ENCODE measurements at places on chromosomes 6 and 20.
A peak's percentile ranks its signal among the peaks of the same experiment; 100 is the strongest.

- no peak for DNase-seq
These were observed 24.3 kb upstream of the FLRT3 start for GRCh38 chr20:14361509-14362345.

DNA sequence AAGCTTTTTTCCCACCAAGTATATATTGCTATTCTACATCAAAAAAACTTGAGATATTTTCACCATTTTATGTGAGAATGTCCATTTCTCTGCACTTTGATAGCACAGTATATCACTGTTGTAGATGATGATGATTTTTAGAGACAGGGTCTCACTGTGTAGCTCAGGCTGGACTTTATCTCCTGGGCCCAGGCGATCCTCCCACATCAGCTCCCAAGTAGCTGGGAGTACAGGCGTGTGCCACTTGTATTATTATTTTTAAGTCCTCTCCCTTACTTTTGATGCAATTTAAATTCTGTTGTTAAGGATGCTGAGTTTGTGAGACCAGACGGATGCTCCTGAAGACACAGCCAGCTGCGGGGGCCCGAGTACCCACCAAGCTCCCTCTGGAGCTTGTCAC, 326.8 kb downstream of the QKI start:
- DNase-seq: no peak

GRCh38 chr20:11103866-11104265, 430.1 kb upstream of the JAG1 start:
- DNase-seq: no peak

DNA sequence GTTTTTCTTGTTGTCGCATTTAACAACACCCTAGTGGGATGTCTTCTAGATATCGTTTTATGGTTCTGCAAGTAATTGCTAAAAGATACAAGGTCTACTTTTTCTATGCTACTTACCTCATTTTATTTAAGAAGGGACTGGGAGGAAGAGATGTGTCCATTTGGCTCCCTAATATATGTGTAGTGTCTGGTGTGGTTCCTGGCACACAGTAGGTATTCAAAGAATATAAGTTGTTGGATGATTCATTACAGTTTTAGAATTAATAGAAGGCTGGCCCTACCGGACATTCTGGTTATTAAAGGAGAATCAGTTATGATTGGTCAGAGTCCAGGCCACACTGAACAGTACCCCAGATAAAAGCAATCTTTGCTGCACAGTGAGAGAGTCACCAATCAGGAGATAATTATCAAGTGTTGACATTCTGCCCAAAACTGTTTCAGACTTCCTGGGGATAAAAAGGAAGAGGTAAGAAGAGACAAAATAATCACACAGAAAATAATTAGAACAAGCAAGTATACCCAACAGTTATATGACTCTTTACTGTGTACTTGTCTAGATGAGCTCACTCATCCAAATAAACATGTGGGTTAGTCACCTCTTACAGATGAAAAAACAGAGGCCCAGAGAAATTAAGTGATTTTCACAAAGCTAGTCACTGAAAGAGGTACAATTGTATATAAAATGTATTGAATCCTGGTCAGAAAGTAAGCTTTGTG, 7.0 kb downstream of the TMEM244 start:
- no peak for DNase-seq

GRCh38 chr6:152263582-152263981, 373.6 kb downstream of the SYNE1 start:
- no peak for DNase-seq

- DNase-seq: no peak
These were observed 46.3 kb downstream of the EZR start for GRCh38 chr6:158772851-158773371.

- DNase-seq: no peak
These were observed 619.0 kb downstream of the TFAP2A start for GRCh38 chr6:9795880-9796279.

- DNase-seq: no peak
These were observed 3.9 kb upstream of the SRSF3 start for GRCh38 chr6:36590237-36590636.

- DNase-seq: no peak
These were observed 93.4 kb upstream of the FOXP4 start for GRCh38 chr6:41452763-41453162.

DNA sequence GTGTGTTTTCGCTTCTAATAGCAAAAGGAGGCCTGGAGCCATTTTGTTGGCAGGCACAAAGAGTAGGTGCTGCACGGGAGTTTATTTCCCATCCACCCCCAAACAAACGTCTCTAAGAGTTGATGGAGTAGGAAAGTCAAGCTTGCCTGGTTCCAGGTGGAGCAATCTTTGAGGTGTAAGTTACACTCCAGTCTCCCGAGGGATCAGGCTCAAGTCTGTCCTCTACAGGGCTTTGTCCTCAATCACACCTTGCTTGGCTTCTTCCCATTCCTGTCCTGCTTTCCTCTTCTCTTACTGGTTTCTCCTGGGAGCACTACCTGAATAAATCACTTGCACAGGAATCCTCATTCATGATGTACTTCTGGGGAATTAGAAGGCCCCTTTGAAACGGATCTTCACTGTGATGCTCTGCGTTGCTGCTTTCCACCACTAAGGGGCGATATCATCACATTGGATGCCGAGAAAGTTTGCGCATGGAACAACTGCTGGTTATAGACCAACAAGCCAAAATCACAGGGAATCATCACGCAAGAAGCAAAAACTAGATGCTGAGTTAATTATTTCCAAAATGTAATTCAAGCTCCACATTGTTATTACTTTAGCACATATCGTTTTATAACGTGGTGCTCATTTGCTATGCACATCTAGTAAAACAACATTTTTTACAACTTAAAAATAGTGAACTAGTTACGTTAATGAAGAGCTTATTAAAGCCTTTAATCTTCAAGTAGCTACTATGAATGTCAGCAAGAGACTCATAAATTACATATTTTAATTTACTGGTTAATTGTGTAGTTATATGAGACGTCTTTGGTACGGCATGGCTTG, 156.8 kb downstream of the DNAH8 start:
- DNase-seq: peak; percentile 7

DNA sequence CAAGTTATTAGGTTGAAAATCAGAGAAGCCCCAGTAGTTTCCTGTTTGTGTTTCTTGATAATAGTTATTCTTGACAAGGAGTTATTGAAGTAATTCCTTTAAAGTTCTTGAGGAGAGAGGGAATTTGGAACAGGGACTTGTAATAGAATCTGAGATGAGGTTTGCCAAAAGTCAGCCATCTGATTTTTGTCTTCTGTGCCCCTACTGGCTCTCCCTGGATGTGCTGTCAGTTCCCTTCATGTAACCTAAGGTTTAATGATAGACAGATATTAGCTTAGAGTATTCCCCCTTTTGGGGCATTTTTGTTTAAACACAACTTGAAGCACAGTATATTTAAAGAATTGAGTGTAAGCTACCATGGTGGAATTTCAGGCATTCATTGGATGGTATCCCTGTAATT, 71.4 kb downstream of the CARMIL1 start:
- no peak for DNase-seq

GRCh38 chr20:4089756-4090487, 74.6 kb upstream of the RNF24 start:
- no peak for DNase-seq

- DNase-seq: no peak
These were observed 93.7 kb downstream of the PSMB1 start for GRCh38 chr6:170459451-170459850.

DNA sequence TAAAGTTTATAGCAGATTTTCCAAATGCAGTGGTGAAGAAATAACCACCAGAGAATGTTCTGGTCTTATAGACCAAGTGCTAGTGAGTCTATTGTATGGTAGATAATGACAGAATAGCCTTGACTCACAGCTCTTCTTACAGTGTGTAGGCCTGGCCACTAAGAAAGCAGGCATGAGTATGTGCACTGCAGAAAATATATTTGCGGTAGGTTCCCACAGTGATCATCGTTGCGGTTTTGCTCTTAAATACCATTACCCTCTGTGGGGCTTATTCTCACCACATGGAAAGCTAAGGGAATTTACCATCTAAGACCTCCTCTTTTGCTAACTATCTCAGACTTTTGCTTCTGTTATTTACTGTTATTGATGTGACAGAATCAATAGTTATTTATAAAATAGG, 212.3 kb upstream of the SYNDIG1 start:
- DNase-seq: no peak

DNA sequence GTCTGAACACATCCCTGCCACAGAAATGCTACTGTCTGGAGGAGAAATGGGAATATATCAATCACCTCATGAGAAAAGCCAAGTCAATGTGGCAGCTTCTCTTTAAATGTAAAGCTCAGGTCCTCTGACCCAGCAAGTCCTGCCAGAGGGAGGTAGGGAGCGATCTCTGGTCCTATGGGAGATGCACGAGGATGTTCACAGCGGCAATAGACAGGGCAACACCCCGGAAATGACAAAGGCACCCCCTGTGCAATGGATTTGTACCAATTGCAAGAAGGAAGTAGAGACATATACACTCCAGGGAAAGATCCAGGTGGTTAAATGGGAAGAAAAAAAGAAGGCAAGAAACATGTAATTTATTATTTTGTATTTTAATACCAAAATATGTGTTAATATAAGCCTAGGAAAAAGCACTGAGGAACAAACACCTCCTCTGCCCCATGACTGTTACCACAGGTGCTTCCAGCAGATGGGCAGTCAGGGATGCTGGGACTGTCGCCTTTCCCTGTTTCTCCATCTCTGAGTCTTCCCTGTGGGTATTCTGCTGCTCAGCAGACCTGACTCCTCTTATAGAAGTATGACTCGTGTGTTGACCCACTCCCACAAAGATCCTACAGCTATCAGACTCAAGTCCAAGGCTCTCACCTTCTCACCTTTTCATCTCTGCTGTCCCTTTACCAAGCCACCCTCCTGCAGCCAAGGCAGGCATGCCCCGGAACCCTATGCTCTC, 20.8 kb downstream of the ATP9A start:
- no peak for DNase-seq

GRCh38 chr6:54307439-54307910, 766 bp upstream of the TINAG start:
- DNase-seq: no peak

GRCh38 chr6:7132398-7133035, 24.8 kb downstream of the RREB1 start:
- DNase-seq: no peak

DNA sequence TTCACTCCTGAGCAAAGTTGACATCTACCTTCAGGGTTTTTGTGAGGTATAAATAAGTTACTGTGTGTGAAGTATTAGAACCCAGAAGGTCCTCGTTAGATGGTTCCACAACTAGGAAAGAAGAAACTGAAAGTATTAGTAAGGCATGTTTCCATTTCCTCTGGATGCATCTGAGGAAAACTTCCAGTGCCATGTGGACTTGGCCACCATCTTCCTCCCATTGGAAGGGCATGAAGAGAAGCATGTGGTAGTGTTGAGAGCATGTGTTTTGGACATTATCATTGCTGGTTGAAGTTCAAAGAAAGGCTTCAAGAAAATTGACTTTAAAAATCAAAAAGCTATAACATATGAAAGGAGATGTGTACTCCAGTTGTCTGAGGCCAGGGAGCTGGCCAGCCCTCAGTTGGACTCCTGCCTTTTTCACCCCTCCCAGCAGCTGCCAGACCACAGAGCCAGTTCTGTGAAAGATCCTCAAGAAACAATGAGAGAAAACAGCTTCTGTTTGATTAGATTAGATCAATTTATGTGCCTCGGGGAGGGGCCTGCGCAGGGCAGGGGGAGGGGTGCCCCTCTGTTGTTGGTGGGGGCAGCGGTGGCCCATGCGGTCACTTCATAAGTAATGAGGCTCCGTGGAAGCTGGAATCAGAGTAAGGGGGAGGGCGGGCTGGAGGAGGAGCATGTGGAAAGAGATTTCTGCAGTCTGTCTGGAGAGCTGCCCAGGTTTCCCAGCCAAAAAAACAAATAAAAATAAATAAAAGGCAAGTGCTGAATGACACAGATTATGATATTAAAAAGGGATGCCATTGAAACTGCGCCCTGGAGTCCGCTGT, 154.0 kb downstream of the JARID2 start:
- no peak for DNase-seq

DNA sequence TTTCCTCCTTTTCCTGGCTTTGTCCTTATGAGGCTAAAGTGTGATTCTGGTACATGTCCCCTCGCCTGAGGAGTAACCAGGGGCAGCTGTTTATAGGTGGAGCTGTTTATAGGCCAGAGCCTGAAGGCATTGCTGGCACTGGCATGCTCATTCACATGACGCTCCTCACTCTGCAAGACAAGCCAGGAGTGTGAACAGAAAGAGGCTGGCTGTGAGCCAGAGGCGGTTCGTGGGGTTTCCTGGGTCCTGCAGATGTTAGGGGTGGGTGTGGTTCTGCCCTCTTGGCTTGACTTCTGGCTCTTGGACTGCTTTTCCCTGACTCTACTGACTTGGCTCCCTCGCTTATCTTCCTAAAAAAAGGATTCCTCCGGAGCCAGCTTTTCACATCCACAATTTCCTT, 12.8 kb upstream of the MDFI start:
- no peak for DNase-seq

Data from activated T-helper 9 cell treated with anti-CD3 and anti-CD28 coated beads, Interleukin-2, amount 50 U/mL, for 16 hours (primary cell).